ENCODE measurements at places on chromosomes 12 and 14.
A peak's percentile ranks its signal among the peaks of the same experiment; 100 is the strongest.

DNA sequence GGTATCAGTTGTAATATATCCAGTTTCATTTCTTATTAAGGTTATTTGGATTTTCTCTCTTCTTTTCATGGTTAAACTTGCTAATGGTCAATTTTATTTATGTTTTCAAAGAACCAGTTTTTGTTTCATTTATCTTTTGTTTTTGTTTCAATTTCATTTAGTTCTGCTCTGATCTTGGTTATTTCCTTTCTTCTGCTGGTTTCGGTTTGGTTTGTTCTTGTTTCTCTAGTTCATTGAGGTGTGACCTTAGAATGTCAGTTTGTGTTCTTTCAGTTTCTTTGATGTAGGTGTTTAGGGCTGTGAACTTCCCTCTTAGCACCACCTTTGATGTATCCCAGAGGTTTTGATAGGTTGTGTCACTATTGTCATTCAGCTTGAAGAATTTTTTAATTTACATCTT is 145.6 kb upstream of the SLCO1B1 start:
- no peak for DNase-seq

GRCh38 chr14:68791902-68792677 is 777 bp downstream of the ZFP36L1 start:
- DNase-seq: peak; percentile 81

- DNase-seq: no peak
These were observed 15.2 kb upstream of the MYL2 start for GRCh38 chr12:110935588-110935987.

GRCh38 chr14:102583726-102584125 is 8.7 kb upstream of the RCOR1 start:
- no peak for DNase-seq

DNA sequence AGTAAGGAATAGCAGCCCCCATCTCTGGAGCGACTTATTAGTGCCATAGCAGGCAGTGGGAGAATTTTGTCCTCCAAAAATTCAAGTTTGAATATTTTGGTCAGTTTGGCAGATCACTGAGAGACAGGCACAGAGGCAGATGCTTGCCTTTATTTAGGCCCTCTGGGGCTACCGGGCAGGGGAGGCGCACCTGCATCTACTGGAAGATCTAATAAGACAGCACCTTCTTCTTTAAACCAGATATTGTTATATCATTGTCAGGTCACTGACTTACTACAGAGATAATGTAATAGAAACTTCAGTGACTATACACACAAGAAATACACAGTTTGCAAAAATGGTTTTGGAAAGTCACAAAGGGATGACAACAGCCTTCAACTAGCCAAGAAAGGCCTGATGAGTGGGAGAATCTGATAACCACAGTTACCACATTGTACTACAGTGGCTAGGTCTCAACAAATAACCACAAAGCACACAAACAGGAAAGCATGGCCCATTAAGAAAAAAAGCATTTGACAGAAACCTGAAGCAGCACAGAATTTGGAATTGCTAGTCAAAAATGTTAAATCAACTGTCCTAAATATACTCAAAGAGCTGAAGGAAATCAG is 56.8 kb downstream of the CDK17 start:
- no peak for DNase-seq

DNA sequence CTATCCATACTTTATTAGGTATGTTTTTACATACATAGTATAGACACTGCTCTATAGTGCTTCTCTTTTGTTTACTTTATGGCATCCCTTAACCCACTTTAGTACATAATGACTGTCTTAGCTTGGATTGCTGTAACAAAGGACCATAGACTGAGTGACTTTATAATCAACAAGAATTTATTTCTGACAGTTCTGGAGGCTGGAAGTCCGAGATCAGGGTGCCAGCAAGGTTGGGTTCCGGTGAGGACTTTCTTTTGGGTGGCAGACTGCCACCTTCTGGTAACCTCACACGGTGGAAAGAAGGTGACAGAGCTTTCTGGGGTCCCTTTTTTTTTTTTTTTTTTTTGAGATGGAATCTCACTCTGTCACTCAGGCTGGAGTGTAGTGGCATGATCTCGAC is 48.6 kb upstream of the PPM1H start:
- DNase-seq: peak; percentile 69

- no peak for DNase-seq
These were observed 337.0 kb downstream of the TMEM132D start for GRCh38 chr12:129566800-129567199.

DNA sequence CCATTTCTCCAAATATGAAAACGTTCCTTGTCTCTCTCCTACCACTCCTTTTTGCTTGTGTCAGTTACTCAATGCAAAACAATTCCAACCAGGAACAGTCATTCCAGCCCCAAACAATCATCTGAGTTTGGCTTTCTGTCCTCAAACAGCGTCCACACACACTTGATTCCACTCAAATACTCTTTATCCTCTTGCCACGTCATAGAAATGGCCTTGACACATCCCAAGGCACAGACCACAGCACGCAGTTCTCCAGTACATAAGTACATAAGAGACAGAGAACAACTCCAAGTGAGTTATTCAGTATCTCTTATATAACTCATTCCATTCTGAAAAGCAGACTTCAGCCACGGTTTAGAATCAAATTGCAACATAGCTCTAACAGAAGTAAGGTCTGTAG is 299.2 kb downstream of the RPS29 start:
- DNase-seq: no peak

DNA sequence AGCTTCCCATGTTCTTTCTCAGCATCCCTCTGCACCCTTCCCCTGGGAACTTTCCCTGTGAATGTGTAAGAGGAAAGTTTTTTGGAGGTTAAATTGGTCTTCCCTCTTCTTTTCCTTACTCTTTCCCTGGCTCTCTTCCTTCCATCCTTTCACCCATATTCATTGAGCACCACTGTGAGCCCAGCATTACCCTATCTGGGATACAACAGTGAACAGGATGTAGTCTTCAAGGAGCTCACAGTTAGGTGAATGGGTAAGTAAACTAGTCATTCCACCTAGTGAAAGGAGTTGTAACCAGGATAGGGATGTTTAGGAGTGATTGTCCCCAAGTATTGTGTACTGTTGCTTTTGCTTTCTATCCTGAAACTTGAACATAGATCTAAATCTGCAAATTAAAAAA is 123.8 kb downstream of the MYRFL start:
- no peak for DNase-seq

DNA sequence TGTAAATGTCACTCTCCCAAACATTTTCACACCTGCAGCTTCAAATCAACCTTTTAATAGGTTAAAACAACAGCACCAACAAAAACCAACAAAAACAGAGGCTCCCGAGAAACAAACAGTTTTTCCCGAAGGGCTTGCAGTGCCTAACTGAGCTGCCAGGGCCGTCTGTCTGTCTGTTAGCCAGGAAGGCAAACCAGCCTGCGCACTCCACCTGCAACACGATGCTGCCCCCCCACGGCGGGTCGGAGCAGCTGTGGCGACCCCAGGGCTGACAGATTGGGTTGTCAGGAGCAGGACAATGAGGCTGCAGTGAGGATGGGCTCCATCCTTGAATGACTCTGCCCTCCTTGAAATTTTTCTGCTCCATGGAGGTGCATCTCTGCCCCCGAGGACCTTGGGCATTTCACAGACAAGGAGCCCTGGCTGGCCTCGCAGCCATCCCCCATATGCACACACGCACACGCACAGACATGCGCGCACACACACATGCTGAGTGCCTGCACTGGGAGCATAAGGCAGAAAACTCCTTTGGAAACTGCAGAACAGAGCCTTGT is 2.6 kb downstream of the RTL1 start:
- peak; percentile 66 for DNase-seq

DNA sequence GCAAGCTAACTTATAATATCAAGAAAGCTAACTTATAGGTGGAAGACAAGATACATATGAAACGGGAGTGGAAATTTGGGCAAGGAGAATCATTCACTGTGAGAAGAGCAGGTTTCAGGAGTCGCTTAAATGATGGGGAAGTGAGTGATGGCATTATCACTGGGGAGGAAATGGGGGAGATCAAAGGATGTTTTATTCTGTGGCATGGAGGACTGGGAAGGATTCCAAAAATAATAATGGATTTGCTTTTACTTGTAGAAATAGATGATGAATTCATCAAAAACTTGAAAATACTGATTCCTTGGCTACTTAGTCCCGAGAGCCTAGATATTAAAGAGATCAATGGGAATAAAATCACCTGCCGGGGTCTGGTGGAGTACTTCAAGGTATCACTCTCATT is 47.8 kb downstream of the SAV1 start:
- no peak for DNase-seq

- DNase-seq: no peak
These were observed 436.1 kb downstream of the TMEM132D start for GRCh38 chr12:129467726-129468125.

DNA sequence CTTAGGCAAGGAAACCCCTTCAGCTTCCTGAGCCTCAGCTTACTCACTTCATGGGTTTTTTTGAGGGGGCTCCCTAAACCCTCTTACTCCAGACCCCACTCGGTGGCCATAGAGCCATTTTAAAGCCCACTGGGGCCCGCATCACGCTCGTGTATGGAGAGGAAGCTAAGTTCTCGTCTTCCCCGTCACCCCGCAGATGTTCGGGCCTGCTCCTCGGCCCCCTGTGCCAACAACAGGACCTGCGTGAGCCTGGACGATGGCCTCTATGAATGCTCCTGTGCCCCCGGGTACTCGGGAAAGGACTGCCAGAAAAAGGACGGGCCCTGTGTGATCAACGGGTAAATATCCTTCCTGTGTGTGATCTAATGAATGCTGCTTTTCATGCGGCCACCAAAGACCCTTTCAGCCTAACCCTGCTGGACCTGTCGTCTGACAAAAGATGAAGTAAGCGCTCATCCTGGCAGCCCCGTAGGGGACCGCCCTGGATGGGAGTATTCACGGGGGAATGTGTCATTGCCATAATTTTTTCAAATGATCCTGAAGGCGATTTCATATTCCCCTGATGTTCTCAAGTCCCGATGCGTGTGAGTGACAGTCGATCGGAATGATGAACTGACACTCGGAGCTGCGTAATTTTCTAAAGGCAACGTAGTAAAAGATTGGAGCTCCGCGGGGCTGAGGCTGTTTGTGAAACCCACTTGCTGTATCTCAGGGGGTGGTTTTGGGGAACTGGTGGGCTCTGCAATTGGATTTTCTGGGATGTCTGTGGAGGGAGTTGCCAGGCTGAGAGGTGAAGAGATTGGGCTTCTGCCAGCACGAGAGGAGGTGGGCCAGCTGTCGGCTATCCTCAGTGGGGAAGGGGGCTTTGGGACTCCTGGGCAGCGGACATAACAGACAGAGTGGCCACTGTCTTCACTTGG is 5.4 kb downstream of the DLK1 start:
- no peak for DNase-seq

GRCh38 chr12:59928416-59928815 is 332.6 kb downstream of the SLC16A7 start:
- DNase-seq: no peak

DNA sequence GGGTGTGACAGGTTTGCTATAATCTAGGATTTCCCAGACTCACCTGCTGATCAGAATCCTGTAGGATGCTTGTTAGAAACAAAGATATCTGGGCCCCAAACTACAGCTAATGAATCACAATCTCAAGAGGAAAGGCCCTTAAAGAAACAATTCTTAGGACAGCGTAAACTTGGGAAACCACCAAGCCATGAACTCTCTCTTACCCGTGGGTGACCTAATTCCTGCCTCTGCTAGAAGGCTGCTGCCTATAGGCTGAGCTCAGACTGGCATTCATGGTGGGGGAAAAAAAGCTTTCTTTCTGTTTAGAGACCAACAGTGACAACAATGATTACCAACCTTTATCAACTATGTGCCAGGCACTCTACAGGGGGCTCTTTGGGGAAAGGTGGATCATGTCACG is 213.9 kb upstream of the FKBP4 start:
- no peak for DNase-seq

DNA sequence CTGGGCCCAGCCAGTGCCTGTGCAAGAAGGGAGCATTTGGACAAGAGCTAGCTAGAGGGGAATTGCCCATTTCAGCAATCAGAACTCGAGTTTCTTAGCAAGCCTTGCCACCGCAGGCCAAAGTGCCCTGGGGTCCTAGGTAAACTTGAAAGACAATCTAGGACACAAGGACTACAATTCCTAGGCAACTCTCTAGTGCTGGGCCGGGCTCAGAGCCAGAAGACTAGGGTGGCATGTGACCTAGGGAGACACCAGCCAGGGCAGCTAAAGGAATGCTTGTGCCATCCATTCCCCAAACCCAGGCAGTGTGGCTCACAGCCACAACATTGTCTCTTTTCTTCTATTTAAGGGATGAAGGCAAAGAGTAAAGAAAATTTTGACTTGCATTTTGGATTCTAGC is 205.0 kb downstream of the BMP4 start:
- DNase-seq: no peak

DNA sequence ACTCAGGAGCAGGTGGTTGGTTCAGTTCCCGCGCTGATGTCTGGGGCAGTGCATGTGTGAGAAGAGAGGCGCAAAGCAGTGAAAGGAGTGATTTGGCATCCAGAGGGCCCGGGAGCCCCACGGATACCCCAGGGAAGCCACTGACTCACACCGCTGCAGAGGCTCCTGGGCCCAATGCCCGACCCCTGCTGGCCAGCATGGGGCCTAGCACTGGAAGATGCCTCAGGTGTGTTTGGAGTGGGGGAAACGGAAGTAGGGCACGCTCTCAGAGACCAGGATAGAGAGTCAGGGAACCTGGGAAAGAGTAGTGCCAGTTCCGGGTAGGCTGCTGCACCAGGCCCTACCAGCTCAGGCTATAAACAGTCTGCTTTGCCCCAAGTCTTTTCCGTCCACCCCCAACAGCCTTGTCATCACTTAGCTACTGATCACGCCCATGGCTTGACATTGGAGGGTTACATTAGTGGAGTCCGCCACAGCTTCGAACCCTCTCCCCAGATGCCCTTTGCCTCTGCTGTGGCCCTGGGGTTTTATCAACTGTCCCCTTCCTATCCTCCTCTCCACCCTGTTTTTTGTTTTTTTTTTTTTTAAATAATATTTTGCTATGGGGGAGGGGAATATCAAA is 9.5 kb upstream of the CSAD start:
- peak; percentile 81 for DNase-seq

DNA sequence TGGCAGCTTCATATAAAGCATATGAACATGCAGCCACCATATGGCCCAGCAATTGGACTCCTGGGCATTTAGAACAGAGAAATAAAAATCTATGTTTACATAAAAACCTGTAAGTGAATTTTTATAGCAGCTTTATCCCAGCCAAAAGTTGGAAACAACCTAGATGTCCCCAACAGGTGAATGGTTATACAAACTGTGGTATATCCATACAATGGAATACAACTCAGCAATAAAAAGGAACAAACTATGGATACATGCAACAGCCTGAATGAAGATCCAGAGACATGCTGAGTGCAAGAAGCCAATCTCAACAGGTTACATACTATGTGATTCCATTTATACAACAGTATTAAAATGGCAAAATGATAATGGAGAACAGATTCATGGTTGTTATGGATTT is 3.7 kb downstream of the TMTC1 start:
- DNase-seq: no peak

DNA sequence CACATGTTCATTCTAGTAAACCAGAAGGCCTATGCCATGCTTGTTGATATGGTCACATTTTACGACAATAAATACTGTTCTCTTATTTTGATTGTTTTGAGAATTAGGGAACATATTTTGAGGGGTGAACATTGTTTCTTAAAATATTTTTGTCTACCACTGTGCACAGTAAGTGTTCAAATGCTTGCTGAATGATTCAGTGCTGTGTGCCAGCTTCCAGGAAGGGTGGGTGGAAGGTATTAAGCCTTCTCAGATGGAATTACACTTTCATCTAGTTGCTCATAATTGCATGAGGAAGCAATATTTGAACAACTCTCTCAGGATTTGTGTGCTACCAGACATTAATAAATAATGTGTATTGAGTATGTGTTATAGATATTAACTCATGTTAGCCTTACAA is 15.5 kb upstream of the TMX1 start:
- DNase-seq: no peak
